ENCODE measurements at places on chromosomes 16 and 17.

- DNase-seq, result no peak
Observed at GRCh38 chr16:88639231-88640038, 1.1 kb downstream of the IL17C start.

DNA sequence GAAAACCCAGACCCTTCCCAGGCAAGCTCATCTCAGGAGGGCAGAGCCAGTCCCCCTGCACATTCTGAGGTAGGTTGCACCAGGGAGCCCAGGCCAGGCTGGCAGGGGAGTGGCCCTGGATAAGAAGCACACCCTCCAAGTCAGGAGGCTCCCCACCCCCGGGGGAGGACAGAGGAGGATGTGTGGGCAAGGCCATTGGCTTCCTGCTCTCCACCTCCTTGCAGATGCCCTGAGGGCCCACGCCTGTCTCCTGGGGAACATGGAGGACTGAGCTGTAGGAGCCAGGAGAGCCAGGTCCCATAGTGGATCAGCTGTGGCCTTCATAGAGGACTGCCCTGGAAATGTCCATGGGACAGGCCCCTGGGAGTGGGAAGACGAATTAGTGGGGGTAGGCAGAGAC lies 126.7 kb downstream of the IRF8 start:
- DNase-seq, result no peak

GRCh38 chr17:2295575-2295974 lies 8.0 kb downstream of the SMG6 start:
- DNase-seq, result no peak

- DNase-seq, result no peak
Observed at GRCh38 chr17:31561469-31562375, 170.2 kb downstream of the RAB11FIP4 start.

DNA sequence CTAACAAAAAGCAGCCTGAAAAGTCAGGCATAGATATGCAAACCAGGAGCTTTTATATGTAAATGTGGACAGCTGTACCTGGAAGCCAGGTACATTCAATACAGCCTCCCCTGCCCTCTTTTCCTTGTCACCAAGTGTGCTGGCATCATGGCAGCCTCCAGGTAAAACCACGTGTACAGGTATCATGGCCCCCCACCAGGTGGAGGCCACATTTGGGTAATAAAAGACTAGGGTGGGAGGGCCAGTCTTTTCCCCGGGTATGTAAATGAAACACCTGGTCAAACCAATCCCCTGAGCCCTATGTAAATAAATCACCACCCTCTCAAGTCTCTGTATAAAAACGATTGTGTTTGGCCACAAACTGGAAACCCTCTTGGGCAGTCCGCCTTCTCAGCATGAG lies 226.4 kb upstream of the GOT2 start:
- peak; percentile 3 for DNase-seq

- DNase-seq, result peak; percentile 93
Observed at GRCh38 chr16:85033171-85033570, 5.6 kb downstream of the KIAA0513 start.

DNA sequence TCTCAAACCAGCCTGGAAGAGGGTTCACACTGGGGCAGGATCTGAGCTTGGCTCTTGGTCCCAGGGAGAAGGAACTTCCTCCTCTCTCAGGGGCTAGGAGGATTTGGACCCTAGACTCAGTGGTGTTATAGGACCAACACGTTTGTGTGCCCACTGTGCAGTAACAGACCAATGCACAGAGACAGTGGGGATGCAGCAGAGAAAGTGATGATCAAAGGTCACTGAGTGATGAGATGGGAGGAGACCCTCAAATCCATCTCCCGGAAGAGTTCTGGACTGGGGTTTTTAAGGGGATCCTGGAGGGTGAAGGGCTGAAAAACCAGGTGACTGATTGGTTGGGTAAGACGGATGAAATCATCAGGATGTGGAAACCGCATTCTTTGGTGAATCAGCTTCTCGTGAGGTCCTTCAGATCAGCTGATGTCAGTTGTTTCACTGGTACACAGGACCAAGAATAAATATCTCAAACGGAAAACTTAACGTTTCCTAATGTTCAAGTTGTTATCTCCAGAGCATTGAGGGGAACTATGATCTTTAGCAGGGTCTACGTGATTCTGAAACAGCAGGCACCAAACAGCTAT lies 3.3 kb upstream of the VAC14 start:
- no peak for DNase-seq

DNA sequence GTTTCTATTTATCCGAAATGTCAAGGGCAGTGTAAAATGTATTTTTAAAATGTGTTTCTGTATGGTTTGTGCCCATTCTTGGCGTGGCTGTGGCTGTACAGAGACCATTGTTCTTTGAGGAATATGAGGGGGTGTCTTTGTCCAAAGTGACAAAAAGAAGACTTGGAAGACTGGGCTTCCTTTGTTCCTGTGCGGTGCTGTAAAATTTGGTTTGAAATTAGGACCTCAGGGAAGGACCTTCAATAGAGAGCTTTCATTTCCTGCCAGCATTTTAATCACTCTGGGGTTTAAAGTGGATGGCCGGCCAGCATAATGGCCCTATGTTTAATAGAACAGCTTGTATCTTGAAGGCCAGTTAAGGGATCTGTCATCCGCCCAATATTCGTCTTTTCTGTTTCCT lies 190.1 kb upstream of the TBX2 start:
- peak; percentile 94 for DNase-seq

GRCh38 chr17:36474571-36474970 lies 11.9 kb upstream of the ZNHIT3 start:
- no peak for DNase-seq
